A172 (cell line): ENCODE measurements at places on chromosomes 1 and 21.
A peak's percentile ranks its signal among the peaks of the same experiment; 100 is the strongest.

DNA sequence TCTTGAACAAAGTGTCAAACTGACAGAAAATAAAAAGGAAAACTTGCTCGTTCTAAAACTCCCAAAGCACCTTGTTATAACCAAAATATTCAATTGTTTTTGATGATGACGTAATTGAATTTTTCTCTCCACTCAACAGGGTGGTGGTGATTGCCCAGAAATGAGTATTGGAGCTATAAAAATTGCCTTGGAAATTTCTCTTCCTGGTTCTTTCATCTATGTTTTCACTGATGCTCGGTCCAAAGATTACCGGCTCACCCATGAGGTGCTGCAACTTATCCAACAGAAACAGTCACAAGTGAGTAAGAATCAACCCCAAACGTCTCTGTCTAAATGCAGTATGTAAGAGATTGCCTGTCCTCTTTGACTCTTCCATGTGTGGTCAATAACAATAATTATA lies 130.1 kb downstream of the HMCN1 start:
- DNase-seq, result no peak

GRCh38 chr1:17161137-17161740 lies 42.0 kb upstream of the PADI2 start:
- no peak for DNase-seq

DNA sequence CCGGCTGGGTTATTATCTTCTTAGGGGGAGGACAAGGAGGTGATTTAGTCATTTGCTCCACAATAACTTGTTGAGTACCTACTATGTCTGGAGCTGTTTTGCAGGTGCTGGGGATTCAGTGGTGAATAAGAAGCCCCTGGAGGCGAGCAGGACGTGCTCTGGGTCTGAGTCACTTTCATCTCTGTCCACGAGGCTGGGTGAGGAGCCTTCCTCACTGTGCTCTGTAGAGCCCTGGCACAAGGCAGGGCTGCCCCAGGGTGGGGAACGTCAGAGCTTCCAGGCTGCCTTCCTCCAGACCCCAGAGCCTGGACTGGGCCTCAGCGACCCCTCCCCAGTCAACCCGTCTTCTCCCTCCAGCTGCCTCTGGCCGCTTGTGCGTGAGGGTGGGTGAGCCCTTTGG lies 2.5 kb upstream of the PADI6 start:
- peak; percentile 70 for DNase-seq

DNA sequence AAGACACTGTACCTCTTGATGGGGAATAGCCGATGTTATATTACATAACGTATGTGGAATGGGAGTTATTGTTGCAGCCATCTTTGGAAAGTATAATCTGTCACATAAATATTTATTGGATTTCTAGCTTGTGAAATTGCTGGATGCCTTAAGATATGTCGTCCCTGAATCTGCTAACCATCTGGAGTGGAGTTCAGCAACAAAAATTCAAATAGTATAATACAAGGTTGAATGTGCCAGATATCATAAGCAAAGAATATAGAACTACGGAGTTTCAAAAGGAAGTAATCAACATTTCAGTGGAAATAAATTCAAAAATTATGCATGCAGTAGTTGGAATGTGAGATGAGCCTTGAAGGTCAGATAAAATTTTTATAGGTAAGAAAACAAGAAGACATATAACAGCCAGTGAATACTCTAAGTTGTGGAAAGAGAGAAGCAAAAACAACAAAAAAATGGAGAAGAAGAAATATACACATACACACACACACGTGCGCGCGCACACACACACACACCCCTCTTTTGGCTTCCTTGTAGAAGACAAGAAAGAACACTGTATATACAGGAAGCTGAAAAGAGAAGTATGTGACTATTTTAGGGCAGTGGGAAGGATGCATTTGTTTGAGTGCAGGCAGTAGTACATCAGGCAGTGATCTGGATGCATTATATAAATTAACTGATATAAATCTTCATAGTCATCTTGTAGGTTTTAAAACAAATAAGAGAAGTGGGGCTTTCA lies 516.7 kb downstream of the KCNT2 start:
- DNase-seq, result no peak

- DNase-seq, result peak; percentile 25
These were observed 202.0 kb downstream of the GABPA start for GRCh38 chr21:25936776-25937175.

DNA sequence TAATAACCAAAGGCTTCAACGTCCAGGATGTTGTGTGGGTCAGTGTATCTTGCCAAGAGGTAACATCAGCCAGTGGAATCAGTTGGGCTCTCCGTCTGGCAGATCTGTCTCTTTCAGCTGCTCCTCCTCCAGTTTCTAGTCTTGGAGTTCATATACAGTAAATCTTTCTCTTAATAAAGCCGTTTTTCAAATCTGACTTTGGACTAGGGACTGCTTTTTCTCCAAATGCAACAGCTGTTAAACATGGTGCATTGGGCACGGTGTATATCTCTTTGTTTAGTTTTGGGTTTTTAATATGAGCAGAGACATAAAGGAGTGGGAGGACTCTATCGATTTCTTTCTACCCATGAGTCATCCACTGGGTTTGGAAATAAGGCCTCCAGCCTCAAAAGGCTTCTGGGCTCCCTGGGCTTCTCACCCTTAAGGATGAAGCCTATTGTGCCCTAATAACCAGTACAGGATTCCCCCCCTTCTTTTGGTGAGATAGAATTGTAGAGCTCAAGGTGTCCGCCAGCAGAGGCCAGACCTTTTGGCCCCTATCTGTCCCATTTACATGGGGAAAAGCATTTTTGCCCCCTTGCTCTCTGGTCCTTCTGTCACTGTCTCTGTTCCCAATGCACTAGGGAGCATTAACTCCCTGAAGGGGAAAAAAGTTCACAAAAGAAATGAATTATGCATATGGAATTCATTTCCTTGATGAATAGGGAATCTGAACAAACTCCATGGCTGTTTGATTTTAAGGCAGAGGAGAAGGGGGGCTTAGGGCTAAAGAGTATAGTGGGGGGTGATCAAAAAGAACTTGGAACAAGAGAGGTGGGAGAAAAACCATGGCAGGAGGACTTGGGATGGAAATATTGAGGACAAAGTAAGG lies 86.0 kb downstream of the PBX1 start:
- no peak for DNase-seq
